Activated T-cell treated with anti-CD3 and anti-CD28 coated beads, Interleukin-2, amount 50 U/mL, for 72 hours (primary cell): ENCODE measurements at places on chromosomes 4 and X. TPM values are rescaled to one million over a fixed set of nuclear protein-coding genes. Genes with fewer than 3 reads are reported as not detected.

GRCh38 chr4:176791591-176792325 lies 964 bp downstream of the VEGFC start:
- peaks cover 3% of the 10 kb centered on the region for H3K36me3 ChIP-seq
- no peak overlapping the region for H3K27ac ChIP-seq
- H3K4me3 ChIP-seq = peak overlapping the region; percentile 58
- peaks cover 48% of the 10 kb centered on the region for H3K27me3 ChIP-seq
- DNase-seq = no peak
- H3K4me1 ChIP-seq = peaks cover 6% of the 10 kb centered on the region

- peaks cover under 1% of the 10 kb centered on the region for H3K36me3 ChIP-seq
- H3K4me1 ChIP-seq = peaks cover 28% of the 10 kb centered on the region
- H3K27ac ChIP-seq = peak overlapping the region; percentile 40
- peak; percentile 45 for DNase-seq
- peak overlapping the region; percentile 10 for H3K4me3 ChIP-seq
- H3K27me3 ChIP-seq = no peaks in the 10 kb centered on the region
These were observed 104.6 kb downstream of the DTHD1 start for GRCh38 chr4:36385951-36386571.

DNA sequence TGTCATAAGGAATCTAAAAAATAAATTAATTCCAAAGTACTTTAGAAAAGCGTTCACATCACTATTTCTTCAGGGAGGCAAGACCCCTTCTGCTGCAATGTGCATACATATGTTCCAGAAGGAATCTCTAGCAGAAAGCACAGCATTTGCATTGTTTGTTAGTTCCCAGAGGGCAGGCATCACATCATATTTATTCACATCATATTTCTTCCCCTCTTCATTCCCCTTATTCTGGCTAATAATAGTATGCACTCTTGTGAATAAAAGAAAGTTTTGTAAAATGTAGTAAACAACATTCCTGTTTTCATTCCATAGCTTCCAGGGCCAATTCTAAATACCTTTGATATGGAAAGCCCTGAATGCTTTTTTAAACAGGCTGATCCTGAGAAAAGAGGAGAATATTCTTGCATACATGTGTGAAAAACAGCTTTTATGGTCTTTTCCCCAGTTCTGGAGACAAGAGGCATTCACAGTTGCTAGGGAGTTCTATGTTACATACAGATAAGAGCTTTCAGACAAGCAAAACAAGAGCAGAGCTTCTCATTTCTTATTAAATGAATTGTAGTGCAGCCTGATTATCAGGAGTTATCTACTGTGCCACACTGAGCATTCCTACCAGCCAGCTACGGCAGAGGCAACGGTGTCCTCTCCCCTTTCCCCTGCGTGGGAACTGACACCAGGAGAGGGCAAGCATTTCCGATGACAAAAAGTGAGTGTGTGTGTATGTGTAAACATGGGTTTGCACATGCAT lies 15.2 kb downstream of the GATB start:
- no peak for DNase-seq
- peaks cover 3% of the 10 kb centered on the region for H3K36me3 ChIP-seq
- no peak overlapping the region for H3K4me3 ChIP-seq
- H3K27ac ChIP-seq = no peak overlapping the region

GRCh38 chr4:112901962-112902411 lies 147.5 kb upstream of the ANK2 start:
- H3K4me1 ChIP-seq = no peaks in the 10 kb centered on the region
- H3K27me3 ChIP-seq = peaks cover 24% of the 10 kb centered on the region
- no peaks in the 10 kb centered on the region for H3K36me3 ChIP-seq

APEX2 gene
- 21.3 TPM for total RNA-seq

SLC38A5 gene
- 78.8 TPM for total RNA-seq

PRRG3 gene
- not detected for total RNA-seq

METTL14 gene
- total RNA-seq = 55.7 TPM
